Stimulated activated CD8-positive, alpha-beta memory T cell treated with anti-CD3 and anti-CD28 coated beads, Interleukin-7, amount 100 ng/mL, for 48 hours (primary cell): ENCODE measurements at places on chromosomes 1 and 21.

DNA sequence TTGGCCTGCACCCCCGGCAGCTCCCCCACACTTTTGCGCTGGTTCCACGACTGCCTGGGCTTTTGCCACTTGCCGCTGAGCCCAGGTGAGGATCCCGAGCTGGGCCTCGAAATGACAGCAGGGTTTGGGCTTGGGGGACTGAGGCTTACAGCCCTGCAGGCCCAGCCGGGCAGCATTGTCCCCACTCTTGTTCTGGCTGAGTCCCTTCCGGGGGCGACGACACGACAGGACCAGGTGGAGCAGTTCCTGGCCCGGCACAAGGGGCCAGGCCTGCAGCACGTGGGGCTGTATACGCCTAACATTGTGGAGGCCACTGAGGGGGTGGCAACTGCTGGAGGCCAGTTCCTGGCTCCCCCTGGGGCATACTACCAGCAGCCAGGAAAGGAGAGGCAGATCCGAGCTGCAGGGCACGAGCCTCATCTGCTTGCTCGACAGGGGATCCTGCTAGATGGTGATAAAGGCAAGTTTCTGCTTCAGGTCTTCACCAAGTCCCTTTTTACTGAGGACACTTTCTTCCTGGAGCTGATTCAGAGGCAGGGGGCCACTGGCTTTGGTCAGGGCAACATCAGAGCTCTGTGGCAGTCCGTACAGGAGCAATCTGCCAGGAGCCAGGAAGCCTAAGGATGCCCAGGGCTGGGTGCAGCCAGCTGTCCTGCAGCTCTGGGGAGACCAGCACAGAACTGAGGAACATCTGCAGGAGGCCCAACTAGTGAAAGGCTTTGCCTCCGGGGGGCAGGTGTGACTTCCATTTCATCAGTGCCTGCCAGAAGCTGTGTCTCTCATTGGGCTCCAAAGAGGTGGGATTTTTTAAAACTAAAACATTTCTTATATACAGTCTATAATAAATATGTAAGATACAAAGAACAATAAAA is 1.2 kb downstream of the HPDL start:
- no peak for DNase-seq

- no peak for DNase-seq
Measured at GRCh38 chr1:49293016-49293415, 516.3 kb upstream of the BEND5 start.

DNA sequence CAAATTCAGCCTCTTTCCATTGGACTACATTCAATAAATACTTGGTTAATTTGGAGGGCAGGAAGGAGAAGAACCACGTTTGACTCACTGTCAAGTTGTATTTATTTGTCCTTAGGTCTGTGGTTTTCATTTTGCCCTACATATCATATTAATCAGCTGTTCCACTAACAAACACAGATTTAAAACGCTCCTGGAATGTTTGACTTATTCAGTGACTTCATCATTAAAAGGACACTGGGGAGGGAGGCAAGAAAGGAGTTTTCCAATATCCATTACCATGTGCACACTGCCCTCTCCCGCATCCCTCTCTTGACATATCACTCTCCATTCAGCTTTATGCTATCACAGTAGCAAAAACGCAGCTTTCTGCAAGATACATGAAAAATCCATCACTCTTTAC is 98.2 kb upstream of the C1orf87 start:
- no peak for DNase-seq

GRCh38 chr1:97427371-97427770 is 493.5 kb downstream of the DPYD start:
- no peak for DNase-seq

GRCh38 chr1:29341936-29342335 is 105.6 kb downstream of the PTPRU start:
- DNase-seq = no peak

GRCh38 chr1:27257155-27257554 is 22.7 kb downstream of the WDTC1 start:
- no peak for DNase-seq

GRCh38 chr1:218299416-218299815 is 14.3 kb downstream of the RRP15 start:
- no peak for DNase-seq

DNA sequence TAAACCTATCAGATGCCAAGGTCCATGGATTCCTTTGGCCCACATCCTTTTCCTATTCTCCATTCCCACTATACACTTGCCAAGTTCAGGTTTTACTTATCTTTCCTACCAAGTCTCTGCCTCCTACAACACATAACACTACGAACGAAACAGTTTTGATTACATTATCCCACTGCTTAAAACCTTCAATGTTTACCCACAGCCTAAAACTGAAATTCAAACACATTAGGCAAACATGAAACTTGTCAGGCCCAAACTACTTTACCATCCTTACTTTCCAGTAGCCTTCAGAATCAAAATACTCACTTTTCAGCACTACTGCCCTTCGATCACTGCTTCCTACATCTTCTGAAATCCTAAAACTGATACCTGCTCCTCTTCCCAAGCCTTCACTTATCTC is 3.0 kb downstream of the SCAF4 start:
- no peak for DNase-seq

DNA sequence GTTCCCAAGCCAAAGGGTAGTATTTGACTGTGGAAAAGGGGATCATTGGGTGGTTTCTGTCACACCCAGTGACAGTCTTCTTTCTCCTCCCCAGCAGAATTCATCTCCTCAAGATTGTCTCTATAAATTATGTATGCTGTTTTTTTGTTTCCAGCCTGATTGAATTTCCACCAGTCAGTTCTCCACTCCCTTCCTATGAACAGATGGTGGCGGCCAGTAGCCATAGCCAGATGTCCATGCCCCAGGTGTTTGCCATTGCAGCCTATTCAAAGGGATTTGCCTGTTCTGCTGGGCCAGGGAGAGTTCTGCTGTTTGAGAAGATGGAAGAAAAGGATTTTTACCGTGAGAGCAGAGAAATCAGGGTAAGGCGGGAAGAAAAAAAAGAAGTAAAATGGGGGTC is 12.9 kb downstream of the CFAP57 start:
- DNase-seq = no peak

DNA sequence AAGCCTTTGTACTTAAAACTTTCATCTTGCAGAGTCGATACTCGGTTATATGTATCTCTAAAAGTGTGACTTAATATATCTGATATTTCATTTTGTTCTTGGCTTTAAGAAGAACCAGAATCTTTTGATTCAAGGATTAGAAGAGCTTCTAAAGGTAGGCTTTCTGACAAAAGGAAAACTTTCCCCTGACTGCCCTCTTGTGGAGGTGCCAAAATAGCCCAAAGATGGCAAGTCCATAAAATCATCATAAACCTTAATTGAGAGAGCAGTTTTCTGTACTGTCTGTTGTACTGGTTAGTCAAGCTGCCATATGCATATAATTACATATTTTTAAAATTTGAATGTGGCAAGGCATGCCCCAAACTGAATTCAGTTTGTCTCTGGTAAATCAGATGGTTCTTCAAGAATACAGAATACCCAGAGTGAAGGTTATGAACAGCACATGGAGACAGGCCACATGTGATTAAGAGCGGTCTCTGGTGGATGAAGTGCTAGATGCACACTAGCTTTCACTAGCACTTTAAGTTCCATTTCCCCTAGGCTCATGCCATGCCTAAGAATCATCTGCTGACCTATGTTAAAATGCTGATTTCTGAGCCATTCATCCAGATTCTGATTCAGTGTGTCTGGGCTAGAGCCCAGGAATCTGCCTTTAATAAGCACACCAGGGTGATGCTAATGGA is 27.7 kb upstream of the ELAVL4 start:
- no peak for DNase-seq

DNA sequence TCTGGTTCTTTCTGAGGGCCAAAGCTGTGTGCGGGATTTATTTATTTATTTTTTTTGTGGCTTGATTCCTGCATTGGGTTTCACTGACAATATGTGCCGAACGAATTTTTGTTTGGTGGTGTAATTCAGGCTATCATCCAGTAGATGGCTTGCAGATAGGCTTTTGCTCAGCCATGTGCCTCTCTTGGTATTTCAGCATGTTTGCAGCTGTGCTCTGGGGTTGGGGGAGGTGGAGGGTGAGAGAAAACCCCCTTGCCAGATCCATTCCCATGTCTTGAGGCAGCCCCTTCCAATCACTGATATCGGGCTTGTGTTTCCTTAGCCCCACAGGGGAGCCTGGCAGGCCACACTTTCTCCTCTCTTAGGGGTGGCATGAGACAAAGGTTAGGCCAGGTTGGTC is 302.4 kb downstream of the PTGER3 start:
- DNase-seq = no peak

GRCh38 chr21:21101911-21102310 is 103.7 kb downstream of the NCAM2 start:
- DNase-seq = no peak

DNA sequence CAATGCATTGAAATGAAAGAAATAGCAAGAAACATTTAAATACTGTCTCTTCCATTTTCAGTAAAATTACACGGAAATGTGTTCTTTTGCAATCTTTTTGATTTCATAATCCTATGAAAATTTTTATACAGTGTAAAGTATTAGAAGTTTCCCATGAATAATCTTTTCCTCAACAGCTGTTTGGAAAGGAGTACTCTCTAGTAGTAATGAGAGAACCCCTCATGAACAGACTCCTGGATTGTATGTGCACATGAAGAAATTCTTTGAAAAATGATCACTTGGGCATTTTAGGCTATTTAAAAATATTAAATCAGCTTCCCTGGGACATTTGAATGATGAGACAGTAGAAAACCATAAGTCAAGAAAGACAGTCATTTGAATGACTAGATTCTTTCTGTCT is 64.4 kb downstream of the LHX9 start:
- no peak for DNase-seq

GRCh38 chr1:176499671-176500070 is 36.7 kb downstream of the PAPPA2 start:
- no peak for DNase-seq

DNA sequence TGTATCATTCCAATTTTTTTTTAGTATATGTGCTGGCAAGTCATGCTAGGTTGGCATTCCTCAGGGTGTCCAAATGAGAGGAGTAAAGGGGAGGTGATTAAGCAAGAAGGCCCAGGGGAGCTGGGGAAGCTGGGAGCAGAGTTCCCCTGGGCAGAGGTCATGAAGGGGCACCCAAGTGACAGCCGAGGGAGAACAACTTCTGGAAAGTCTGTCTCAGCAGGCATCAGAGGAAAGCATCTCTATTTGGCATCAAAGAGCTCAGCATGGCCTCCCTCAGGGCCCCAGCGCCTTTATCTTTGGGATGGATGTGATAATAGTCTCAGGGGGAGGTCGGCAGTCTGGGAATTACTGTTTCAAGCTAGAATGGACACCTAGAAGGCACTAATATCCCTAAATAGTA is 5.0 kb upstream of the ENO1 start:
- no peak for DNase-seq

DNA sequence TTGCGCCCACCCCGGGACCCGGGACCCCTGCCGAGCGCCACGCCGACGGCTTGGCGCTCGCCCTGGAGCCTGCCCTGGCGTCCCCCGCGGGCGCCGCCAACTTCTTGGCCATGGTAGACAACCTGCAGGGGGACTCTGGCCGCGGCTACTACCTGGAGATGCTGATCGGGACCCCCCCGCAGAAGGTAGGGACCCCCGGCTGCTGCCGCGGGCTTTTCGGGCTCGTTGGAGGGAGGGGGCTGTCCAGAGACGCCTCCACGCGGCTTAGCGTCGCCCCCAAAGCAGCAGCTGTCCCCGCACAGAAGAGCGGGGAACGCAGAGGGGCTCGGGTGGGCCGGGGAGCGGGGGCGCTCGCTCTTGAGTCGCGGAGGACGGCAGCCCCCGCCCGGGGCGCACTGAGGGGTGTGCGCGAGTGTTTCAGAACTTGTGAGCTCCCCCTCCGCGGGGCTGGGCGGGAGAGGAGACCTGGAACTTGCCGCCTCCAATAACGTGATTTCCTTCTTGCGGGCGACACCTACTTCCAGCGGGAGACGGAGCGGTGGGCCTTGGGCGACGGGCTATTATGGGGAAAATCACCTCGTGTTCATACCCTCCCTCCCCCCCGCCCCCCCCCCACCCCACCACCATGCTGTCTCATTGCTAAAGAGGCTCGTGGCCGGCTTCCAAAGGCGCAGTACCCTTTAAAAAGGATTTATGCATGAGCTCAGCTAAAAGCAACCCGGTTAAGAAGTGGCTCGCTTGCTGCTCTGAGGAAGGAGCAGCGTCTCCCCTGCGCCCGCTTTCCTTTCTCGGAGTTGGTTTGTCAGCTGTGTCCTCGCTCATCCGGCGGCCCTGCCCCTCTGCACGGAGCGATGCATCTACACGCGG is 664 bp downstream of the BACE2 start:
- no peak for DNase-seq

DNA sequence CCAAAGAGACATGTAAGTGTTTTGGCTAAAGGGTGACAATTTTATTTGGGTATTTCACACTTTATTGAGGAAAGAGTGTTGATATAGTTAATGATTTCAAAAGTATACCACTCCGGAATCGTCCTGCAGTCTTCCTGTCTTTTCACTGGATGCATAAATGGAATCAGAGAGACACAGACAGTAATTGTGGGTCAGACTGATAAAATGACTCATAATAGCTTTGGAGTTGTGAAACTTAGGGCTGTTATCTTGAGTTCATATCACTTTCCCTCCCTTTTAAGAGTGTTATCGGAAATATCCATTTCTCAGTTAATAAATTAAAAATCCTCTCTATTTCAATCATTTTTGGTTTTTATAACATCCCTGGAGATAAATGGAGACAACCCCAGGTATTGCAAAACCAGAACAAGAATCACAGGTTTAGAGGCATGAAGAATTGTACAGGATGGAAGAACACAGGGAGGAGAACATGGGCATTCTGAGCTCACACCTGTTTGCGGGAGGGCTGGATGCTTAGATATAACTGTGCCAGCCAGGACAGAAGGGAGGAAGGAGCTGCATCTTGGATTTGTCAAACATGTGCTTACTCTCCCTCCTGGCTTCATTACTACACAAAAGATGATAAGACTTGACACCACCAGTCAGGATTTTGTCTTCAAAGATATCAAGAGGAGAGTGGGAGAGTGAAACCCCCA is 185.4 kb downstream of the LMO4 start:
- DNase-seq = no peak

GRCh38 chr21:36149788-36150711 is 6.6 kb upstream of the DOP1B start:
- no peak for DNase-seq

- DNase-seq = no peak
Measured at GRCh38 chr1:242211254-242212022, 212.5 kb upstream of the MAP1LC3C start.

- DNase-seq = no peak
Measured at GRCh38 chr1:76006234-76006633, 68.3 kb upstream of the ST6GALNAC3 start.

- no peak for DNase-seq
Measured at GRCh38 chr1:101309334-101310311, 72.8 kb downstream of the S1PR1 start.

DNA sequence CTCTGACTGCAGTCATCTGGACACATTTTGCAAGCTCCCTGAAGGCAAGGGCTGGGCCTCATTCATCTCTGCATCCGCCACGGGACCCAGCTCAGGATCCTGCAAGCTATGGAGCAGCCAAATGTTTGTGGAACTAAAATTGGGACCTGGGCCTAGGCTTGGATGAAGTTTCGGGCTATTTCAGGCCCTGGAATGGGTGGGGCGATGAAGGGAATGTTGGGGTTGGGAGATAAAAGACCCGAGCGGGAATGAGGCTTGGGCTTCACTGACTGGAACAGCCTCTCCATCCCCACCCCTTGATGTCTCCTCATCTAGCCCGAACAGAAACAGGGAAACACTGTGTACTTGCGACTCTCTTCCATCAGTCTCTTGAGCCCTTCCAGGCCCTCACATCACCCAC is 7.3 kb upstream of the AHCYL1 start:
- no peak for DNase-seq
